ENCODE measurements at places on chromosomes 5 and 9. TPM values are rescaled to one million over a fixed set of nuclear protein-coding genes. Genes with fewer than 3 reads are reported as not detected.

Gene CNTFR
- not detected for polyA plus RNA-seq

GRCh38 chr5:108074626-108075025 lies 307.3 kb downstream of the FBXL17 start:
- no peak for DNase-seq

DNA sequence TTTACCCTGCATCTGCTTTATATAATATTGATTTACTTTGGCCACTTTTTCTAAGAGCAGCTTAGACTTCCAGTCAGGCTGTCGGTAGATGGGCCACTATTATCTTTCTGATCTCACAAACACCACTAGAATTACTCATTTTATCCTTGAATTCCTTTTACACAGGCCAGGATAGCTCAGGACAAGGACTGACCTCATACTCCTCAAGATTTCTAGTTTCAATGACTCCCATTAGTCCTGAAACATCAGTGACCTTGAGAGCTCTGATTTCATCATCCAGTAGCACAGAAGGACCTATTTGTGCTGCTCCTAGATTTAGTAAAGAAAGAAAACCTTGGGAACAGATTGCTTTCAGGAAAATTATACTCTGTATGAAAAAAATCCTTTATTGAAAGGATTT lies 727.9 kb upstream of the PTPRD start:
- DNase-seq, result no peak

GRCh38 chr5:67752357-67752708 lies 463.2 kb upstream of the PIK3R1 start:
- no peak for DNase-seq

DNA sequence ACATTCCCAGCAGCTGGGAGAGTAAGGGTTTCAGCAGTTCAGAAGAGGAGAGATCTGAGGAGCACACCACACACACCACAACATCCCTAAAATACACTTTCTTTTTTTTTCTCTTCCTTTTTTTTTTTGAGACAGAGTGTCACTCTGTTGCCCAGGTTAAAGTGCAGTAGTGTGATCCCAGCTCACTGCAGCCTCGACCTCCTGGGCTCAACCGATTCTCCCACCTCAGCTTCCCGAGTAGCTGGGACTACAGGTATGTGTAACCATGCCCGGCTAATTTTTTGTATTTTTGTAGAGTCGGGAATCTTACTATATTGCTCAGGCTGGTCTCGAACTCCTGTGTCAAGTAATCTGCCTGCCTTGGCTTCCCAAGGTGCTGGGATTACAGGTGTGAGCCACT lies 9.7 kb upstream of the UBAP1 start:
- DNase-seq, result no peak

- DNase-seq, result no peak
Observed at GRCh38 chr9:135247227-135247930, 159.9 kb downstream of the OLFM1 start.

DNA sequence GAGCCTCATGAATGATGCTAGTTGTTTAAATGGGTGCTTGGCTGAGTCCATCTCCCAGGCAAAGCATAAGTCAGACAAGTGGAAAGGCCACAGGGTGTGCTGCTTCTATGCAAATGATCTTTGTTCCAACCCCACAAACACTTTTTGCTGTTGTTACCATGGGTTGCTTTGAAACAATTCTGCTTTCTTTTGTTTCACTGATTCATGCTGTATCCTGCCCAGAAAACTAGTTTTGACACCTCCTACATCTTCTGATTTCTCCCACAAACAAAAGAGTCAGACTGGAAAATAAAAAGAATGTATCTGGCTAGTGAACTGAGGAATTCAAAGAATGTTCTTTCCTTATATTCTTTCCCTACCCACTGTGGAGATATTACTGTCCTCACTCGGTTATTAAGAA lies 298.6 kb downstream of the DIRAS2 start:
- peak; percentile 88 for DNase-seq

- peak; percentile 32 for DNase-seq
Observed at GRCh38 chr5:108315829-108316228, 66.1 kb downstream of the FBXL17 start.

- no peak for DNase-seq
Observed at GRCh38 chr5:81010336-81011169, 50.4 kb downstream of the RASGRF2 start.

DNA sequence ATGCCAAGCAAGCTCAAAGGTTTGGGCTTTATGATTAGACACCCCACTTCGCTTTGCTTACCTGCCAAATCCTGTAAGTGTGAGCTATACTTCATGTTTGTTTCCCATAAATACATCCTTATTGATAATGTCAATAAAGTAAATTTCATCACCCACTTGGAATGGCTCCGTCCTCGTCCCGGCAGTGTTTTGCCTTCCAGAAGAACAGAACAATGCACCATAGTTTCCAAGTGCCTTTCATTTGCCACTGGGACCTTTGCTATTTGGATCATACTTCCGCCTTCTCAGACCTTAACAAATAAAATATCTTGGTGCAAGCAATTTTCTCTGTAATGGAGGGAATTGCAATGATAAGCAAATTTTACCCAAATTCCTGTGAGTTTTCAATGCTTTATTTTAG lies 229.3 kb downstream of the PIK3R1 start:
- no peak for DNase-seq

DNA sequence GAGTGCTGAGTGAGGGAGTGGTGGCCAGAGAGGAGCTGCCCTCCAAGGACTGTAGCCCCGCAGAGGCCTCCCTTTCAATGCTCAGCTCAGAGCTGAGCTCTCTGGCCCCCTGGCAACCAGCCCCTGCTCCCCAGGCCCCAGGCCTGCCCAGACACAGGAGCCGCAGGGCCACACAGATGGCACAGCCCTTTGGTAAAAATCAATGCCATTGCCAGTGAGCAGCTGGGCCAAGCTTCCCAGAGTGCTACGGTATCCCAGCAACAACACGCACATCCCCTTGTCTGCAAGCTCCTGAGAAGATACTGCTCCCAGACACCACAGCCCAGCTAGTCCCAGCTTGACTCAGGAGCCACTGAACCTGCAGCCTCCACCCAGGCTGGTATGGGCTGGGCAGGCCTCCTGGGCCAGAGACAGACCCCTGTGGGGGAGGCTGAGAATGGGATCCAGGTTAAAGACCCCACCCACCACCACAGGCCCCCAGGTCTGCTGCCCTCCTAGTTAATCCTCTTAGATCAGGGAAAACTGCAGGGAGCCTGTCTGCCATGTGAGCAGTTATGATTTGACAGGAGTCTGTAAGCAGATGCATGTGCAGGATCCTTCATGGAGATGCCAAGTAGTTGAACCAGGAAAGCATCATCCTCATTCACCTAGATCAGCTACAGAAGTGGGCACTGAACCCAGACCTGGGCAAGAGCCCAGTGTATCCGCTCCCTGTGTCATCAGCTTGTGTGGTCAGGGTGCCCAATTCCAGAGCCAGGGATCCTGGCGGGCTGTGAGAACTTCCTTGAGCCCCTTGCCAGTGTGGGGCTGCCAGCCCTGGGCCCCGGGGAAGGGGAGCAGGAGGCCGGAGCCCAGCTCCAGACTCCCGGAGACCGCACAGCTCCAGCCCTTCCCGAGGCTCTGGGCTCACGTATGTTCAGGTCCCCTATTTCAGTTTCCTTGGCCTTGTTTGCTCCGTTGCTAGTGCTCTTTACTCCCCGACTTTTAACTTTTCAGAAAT lies 26.7 kb upstream of the ADAMTS2 start:
- no peak for DNase-seq

- no peak for DNase-seq
Observed at GRCh38 chr5:171496456-171496855, 77.0 kb downstream of the FGF18 start.

- no peak for DNase-seq
Observed at GRCh38 chr5:141778683-141779082, 96.7 kb upstream of the ARAP3 start.

DNA sequence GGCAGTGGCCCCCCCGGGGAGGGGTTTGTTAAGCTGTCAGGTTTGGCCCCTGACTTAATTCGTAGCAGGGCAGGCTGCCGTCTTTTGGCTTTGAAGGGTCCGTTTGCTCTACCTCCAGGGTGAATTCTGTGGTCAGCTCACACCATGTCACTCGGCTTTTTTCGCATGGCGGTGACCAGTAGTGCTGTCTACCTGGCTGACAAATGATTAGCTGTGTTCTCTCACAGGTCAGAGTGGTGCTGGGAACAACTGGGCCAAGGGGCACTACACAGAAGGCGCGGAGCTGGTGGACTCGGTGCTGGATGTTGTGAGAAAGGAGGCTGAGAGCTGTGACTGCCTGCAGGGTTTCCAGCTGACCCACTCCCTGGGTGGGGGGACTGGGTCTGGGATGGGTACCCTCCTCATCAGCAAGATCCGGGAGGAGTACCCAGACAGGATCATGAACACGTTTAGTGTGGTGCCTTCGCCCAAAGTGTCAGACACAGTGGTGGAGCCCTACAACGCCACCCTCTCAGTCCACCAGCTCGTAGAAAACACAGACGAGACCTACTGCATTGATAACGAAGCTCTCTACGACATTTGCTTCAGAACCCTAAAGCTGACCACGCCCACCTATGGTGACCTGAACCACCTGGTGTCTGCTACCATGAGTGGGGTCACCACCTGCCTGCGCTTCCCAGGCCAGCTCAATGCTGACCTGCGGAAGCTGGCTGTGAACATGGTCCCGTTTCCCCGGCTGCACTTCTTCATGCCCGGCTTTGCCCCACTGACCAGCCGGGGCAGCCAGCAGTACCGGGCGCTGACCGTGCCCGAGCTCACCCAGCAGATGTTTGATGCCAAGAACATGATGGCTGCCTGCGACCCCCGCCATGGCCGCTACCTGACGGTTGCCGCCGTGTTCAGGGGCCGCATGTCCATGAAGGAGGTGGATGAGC lies 1.4 kb downstream of the TUBB4B start:
- no peak for DNase-seq

DNA sequence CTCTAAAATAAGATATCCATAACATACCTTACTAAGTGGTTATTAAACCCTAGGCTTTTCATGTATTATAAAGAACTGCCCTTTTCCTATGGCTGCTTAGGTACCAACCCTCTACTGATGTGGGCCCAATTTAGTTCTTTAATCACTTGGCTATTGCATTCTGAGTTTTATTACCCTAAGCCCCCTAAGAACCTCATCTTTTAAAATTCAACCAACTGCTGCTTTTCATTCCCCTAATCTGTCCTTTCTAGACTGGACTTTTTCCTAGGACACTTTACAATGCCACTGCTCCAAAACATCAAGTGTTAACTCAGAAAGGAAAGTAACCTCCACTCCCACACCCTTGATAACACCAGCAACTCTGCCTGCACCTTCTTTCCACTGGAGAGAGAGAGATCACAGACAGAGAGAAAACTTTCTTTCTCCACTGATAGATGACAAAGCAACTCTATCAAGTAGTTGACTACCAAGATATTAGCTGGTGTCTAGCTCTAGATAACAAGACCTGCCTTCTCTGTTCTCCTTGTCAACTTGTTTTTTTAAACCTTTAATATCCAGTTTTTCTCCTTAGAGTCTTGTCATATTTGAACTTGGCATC lies 27.3 kb downstream of the ELL2 start:
- DNase-seq, result no peak
